ENCODE measurements at places on chromosomes 12 and 14. TPM values are rescaled to one million over a fixed set of nuclear protein-coding genes. Genes with fewer than 3 reads are reported as not detected.

DNA sequence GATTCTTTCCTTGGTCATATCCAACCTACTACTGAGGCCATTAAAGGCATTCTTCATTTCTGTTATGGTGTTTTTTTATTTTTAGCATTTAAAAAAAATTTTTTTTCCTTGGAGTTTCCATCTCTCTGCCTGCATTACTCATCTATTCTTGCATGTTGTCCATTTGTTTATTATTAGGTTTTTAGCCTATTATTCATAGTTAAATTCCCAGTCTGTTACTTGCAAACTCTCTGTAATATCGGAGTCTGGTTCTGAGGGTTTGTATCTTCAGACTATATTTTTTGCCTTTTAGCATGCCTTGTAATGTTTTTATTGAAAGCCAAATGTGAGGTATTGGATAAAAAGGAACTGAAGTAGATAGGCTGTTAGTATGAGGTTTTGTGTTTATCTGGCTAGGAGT lies 284.3 kb downstream of the FUT8 start:
- DNase-seq: no peak

DNA sequence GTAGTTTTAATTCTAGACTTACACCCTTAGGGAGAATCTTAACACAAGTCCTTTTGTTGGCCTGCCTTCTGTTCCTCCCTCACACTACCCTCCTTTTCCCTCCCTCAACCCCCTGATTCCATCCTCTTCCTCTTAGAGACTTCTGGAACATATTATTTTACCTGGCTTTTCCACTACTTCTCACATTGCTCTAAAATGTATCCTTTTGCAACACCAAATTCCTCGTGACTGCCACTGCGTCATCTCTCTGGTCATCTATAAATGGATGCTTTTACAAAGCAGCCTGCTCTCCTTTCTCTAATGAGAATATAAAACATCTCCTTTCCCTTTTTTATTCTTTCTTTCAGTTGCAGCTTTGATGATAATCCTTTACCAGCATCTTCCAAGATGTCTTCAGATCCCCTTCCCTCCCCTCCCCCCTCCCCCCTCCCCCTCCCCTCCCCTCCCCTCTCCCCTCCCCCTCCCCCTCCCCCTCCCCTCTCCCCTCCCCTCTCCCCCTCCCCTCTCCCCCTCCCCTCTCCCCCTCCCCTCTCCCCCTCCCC lies 93.6 kb downstream of the DIP2B start:
- no peak for DNase-seq

DNA sequence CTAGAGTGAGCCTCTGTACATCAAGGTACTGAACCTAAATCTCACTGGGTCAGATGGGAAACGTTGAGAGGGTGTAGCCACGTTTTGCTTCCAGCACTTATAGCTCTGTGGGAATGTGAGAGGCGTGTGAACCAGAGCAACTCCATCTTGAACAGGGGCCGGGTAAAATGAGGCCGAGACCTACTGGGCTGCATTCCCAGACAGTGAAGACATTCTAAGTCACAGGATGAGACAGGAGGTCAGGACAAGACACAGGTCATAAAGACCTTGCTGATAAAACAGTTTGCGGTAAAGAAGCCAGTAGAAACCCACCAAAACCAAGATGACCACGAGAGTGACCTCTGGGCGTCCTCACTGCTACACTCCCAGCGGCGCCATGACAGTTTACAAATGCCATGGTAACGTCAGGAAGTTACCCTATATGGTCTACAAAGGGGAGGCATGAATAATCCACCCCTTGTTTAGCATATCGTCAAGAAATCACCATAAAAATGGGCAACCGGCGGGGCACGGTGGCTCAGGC lies 63.4 kb upstream of the NCOR2 start:
- no peak for DNase-seq

GRCh38 chr12:20883288-20883687 lies 72.8 kb downstream of the SLCO1B3 start:
- no peak for DNase-seq

The SVOP gene
- total RNA-seq: not detected

The EFS gene
- total RNA-seq: not detected
